Dorsolateral prefrontal cortex (tissue), 122 donors: ENCODE measurements at places on chromosomes 16 and 17.

GRCh38 chr16:83653785-83654184 is 154.0 kb upstream of the HSBP1 start:
- DNase-seq: no peak

DNA sequence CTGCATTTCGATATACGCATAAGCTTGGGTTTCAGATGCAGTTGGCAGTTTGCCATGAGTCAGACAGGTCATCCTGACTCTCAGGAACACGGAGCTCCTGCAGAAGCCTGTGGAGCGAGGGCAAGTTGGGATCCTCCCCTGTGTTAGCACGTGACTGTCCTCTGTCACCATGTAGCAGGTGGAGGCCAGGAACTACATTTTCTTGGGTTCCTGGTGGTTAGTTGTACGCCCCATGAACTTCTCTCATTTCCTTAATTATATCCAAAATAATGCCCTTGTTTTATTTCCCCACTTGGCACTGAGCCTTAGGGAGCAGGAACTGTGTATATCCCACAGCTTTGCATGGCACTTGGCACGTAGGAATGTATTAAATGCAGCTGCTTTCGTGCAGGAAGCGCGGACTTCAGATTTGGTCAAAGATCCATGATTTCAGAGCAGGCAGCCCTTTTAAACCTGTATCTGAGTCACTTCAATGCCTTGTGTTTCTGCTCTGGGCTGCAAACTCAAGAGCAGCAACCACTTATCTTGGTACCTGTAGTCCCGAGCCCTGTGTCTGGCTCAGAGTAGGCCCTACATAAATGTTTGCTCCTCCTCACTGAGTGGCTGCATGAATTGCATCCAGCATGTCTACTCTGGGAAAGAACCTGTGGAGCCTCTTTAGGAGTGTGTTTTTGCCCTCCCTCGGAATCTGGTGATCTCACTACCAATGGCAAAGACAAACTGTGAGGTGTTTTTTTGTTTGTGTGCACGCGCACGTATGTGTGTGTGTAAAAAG is 428.4 kb downstream of the MAF start:
- DNase-seq: no peak

DNA sequence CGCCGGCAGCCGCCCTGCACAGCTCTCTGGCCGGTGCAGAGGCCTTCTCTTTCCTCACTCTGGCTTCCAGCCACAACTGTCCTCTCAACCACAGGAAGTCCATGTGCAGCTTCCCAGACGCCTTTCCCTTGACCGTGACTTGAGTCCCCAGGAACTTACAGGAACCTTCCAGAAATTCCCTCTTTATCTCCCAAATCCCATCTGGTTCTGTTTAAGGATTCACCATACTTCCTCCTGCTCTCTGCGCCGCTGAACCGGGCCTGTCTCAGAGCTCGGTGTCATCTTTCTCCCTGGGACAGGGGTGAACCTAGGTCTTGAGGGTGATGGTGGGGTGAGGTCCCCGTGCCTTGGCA is 65.2 kb upstream of the ZNF469 start:
- no peak for DNase-seq

GRCh38 chr16:24070851-24071250 is 185.3 kb upstream of the CACNG3 start:
- DNase-seq: no peak

DNA sequence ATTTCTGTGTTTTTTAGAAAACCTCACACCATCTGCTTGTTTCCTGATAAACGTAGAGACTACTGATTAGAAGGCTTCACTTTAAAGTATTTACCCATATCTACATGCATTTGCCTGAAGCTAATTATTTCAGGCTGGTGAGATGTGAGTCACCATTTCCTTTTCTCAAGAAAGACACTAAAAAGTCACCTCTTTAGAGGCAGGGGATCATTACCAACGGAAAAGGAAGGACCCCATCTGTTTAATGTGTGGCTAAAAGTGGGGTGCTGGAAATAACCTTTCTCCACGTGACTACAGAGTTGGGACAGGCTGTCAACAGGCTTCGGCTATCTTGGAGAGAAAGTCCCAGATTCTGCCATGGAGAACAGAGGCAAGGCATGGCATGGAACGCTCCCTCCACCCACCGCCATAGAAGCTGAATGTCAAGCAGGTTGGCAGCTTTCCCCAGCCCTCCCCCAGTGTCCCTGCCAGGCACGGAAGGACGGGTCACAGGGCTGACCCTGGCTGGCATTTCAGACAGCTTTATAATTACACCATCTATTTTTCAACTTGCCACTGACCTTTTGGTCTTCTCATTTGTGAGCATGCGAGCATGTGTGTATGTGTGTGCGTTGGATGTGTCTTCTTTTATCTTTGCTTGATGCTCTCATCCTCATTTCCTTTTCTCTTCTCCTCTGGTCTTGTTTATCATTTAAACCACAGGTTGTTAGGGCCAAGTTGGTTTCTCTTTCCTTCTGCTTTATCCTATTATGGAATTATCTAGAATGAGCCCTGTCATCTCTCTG is 157.0 kb downstream of the CPPED1 start:
- DNase-seq: no peak

GRCh38 chr16:23182679-23183542 is at the start of gene SCNN1G:
TSS of gene SCNN1G (plus strand) at chr16:23182745. CDS start at chr16:23186272, 3,527 bp downstream.
- DNase-seq: no peak

- no peak for DNase-seq
Measured at GRCh38 chr16:14011001-14011400, 60.1 kb upstream of the MRTFB start.
